ENCODE measurements at places on chromosomes 13 and 19.

- peak; percentile 1 for DNase-seq
These were observed 292.1 kb downstream of the SPRY2 start for GRCh38 chr13:80048802-80049201.

DNA sequence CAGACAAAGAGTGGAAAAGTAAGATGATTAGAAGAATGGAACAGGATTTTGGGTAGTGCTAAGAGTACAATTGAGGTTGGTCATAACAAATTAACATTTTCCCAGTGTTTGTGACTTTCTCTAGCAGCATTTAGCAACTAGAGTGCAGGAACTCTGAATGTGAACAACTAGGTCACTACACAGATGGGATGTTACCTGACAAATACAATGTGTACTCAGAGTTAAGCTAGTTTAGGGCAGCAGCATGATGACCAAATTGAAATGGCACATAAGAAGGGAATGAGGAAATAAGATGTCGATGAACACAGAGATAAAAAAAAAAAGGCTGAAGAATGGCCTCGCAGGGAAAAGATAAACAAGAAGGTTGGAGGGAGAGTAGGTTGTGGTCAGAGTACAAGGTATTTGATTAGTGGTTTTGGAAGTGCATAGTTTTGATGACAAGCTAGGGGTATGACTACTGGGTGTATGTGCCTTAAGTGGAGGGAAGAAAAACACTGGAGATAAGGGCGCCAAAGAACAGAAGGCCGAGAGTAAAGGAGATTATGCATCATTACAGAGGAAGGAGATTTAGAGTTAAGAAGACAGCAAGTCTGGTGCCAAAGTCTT lies 381.1 kb downstream of the FGF14 start:
- no peak for DNase-seq

DNA sequence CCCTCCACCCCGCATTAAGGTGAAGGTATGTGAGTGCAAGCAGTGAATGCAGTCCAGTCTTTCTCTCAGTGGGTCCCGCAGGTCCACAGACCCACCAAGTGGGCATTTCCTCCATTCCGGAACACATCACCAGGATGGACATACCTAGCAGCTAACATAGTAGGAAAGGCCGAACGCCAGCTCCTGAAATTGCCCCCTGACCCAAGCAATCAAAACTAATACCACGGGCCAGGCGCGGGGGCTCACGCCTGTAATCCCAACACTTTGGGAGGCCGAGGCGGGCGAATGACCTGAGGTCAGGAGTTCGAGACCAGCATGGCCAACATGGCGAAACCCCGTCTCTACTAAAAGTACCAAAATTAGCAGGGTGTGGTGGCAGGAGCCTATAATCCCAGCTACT lies 71.7 kb upstream of the VSTM2B start:
- no peak for DNase-seq

GRCh38 chr13:61148691-61149315 lies 266.8 kb downstream of the PCDH20 start:
- DNase-seq = no peak

DNA sequence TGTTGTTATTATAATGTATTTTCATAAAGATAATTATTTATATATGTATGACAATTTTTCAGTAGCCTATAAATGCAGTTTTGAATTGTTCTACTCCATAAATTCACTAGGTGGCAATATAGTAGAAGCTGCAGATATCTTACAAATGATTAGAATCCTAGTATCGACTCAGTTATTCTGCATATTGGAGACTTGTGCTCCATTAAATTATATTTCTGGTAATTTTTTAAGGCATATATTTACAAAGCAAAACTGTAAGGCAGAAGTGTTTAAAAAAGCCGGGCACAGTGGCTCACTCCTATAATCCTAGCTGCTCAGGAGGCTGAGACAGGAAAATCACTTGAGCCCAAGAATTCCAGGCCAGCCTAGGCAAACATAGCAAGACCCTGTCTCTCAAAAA lies 58.7 kb downstream of the DPY19L3 start:
- no peak for DNase-seq

DNA sequence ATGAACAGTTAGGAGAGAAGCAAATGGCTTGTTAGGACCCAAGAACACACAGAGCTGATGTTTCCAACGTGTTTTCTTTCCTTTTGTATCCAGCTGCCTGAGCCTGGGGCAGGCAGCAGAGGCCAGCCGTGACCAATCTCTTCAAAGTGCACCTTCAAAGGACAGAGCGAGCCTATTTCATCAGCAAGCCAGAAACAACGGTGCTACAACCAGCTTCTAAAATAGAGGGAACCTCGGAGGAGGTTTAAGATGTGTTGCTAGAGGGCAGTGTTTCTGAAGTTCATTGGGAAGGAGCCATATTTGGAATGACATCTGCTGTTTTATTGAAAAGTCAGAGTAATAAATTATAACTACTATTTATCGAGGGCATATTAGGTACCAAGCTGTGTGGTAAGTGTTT lies 56.2 kb upstream of the RFC3 start:
- DNase-seq = no peak

- DNase-seq = no peak
These were observed 1.1 kb upstream of the PTGER1 start for GRCh38 chr19:14476327-14476672.

DNA sequence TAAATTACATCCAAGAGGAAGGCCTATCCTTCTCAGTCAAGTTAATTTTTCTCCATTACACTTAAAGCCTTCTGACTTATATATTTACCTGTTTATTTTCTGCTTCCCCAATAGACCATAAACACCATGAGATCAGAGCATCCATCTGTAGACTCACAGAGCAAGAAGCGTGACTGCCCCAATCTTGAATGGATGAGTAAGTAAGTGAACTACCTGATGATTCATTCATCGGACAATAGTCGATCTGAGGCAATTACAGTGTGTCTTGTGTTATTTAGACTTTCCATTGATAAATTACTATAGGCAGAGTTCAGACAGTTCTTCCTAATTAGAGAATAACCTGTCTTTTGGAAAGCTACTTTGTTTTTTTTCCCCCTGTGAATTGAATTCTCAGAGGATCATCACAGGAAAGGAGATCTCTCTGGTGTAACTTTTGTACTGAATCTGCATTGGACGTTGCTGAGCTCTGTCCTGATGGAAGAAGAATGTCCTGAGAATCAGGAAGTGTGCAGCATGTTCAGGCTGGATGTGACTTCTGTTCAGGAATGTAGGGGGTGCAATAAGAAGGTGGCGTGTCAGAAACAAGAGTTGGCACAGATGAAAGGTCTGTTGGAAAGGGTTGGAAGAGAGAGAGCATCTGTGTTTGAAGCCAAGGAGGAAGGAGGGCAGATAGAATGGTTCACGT lies 367.0 kb downstream of the NALCN start:
- no peak for DNase-seq

DNA sequence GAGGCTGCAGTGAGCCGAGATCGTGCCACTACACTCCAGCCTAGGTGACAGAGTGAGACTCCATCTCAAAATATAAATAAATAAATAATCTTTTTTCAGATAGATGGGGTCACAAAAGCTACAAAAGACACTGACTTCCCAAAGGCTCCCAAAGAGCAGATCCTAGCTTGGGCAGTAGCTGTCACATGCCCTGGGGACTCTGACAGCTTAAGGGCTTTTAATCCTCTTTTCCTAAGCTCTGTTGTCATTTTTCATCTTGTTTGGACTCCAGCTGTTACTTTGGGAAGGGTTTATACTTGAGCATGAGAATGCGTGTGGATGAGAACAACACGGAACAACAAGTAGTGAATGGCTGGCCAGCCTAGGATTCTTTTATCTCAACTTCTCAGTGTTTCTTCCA lies 231.7 kb downstream of the MZT1 start:
- no peak for DNase-seq

DNA sequence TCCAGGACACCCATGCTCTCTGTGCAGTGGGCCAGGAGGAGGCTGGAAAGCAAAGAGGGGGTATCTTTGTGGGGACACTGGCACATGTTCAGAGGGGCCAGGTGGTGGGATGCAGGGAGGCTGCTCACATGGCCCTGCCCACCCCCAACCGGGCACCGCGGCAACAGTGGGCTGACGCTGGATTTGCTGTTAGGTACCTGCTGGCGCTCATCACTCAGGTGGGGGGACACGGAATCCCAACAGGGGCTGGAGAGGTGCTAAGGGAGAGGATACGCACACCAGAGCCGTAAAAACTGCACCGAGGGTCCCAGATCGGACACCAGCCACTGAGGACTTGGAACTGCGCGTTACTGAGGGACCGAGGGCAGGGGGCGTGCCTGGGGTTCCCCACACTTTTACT lies 19.2 kb downstream of the AKAP8L start:
- DNase-seq = no peak

DNA sequence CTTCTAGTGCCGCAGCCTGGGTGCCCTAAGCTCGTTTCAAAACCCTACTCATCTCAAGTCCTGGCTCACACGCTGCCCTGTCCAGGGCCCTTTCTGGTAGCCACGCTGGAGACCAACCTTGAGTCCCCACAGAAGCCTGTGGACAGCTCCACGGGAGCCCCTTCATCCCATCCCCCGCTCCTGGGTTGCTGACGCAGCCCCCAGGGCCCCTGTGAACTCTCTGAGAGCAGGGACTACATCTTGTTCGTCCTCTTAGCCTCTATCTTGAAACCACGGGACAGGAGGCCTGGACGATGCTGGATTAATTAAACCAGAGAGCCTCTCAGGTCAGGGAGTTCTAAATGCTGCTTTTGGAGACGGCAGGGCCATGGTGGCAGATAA lies 7.4 kb downstream of the MLLT1 start:
- no peak for DNase-seq

DNA sequence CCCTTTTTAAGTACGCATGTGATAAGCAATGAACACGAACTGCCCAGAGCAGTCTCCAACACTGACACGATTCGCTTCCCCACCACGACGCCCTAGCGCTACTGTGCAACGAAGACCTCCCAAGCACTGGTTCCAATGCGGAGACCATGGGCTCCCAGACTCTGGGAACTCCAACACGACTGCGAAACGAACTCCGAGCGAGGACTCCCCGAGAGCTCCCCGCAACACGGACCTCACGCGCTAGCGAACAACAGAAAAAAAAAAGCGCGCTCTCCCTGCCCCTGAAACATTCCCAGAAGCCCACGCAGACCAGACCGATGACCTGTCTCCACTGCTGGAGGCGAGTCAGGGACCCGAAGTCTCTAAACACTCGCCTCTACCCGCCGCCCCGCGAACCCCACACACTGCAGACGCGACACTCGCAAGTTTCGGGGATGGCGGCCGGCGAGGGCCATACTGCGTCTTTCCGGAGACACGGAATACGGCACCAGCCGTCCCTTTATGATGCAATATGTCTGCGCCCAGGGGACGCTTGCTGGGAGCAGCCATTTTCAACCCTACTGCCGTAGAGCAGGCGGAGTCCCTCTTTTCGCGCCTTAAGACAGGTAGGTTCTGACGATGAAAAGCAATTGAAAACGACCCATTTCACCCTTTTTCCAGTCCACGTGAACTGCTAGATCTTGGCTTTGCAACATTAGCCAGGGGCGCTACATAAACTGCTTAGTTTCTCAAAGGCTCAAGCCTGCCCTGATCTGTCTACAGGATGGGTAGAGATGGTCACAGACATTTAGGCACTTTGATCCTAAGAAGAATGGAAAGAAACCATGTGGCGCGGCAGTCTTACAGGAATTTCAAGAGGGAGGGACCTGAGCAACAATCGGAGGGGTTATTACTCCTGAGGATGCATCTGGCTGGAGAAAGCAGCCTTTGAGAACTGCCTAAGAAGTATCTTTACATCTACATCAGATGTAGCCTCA lies at the start of gene ZNF577:
TSS of gene ZNF577 (minus strand) at position 430 of the 977 bp plus-strand sequence. CDS start 7,569 bp downstream, outside the sequence.
- peak; percentile 37 for DNase-seq

- no peak for DNase-seq
These were observed 21.9 kb downstream of the CCL25 start for GRCh38 chr19:8074501-8074900.

DNA sequence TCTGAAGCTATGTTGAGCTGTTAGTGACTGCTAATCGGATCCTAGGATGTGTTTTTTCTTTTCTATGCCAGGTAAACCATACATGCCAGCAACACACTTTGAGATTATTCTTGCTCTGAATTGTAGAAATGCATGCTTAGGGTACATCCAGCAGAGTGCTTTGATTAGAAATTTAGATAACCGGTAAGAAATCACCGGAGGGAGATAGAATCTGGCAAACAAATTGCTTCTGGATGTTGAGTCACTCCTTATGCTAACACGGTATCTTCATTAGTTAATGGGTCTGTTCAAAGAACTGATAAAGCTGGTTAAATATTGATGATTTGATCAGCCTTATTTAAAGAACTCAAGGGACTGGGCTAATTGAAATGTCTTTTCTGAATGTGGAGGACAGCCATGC lies 85.1 kb upstream of the SIAH3 start:
- no peak for DNase-seq

DNA sequence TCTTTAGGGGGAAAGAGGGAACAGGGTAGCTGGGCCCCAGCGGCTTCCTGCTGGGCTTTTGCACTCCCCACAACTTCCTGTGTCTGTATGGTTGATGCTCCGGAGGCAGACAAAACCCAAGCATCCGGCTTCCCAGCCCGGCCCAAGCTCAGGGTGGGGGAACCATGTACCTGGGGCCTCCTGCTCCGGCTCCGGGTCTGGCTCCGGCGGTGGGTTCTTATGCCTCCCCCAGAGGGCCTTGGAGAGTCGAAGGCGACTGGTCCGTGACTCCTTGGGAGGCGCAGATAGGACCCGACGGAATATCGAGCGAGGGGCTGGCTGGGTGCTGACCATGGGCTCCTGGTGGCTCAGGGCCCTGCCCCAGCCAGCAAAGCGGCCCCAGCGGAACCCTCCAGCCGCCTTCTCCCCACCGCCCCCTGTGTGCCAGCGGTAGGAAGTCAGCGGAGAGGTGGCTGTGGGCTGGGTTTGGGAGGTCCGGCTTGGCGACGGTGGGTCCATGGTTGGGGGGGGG lies 428 bp downstream of the RASAL3 start:
- peak; percentile 53 for DNase-seq

- no peak for DNase-seq
These were observed 80.1 kb downstream of the ESD start for GRCh38 chr13:46716821-46717220.

GRCh38 chr19:11506101-11506555 lies 489 bp upstream of the ZNF653 start:
- no peak for DNase-seq

GRCh38 chr19:17078036-17078919 lies 2.7 kb downstream of the MYO9B start:
- DNase-seq = no peak

DNA sequence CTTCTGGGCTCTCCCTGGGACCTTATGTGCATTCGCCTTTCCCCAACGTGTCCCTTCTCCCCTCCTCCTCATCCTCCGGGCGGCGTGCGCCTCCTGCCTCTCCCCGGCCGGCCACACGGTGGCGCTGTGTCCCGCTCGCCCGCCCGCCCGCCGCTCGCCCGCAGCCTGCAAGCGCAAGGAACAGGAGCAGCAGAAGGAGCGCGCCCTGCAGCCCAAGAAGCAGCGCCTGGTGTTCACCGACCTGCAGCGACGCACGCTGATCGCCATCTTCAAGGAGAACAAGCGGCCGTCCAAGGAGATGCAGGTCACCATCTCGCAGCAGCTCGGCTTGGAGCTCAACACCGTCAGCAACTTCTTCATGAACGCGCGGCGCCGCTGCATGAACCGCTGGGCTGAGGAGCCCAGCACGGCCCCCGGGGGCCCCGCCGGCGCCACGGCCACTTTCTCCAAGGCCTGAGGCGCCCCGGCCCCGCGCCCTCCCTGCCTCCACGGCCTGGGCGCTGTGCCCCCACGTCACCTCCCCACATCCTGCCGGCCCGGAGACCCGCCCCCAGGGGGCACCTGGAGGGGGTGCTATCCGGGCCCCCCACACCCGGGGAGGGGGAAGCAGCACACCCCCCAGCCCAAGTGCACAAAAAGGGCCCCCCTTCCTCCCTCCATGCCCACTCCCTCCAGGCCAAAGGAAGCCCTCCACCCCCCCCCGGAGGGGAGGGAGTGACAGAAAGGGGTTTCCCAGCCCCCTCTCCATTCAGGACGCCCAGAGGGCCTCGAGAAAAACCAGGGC lies 21.9 kb downstream of the ONECUT3 start:
- DNase-seq = no peak

- no peak for DNase-seq
These were observed 6.9 kb downstream of the PINLYP start for GRCh38 chr19:43582495-43582894.

All from stimulated activated CD8-positive, alpha-beta memory T cell treated with anti-CD3 and anti-CD28 coated beads, Interleukin-15, amount 100 ng/mL, for 1 hour (primary cell).